Right ventricle myocardium superior (tissue), 1 donor: ENCODE measurements at places on chromosomes 3 and 15. TPM values are rescaled to one million over a fixed set of nuclear protein-coding genes. Genes with fewer than 3 reads are reported as not detected.

CXCR6 gene
- total RNA-seq = 0.22 TPM

ACSBG1 gene
- 0.38 TPM for total RNA-seq

SMCO1 gene
- total RNA-seq = 89.9 TPM

ANKRD63 gene
- 0.65 TPM for total RNA-seq

INAFM2 gene
- total RNA-seq = 56.2 TPM

C2CD4A gene
- not detected for total RNA-seq

FSTL1 gene
- total RNA-seq = 209 TPM

GPR176 gene
- 1.4 TPM for total RNA-seq

DNA sequence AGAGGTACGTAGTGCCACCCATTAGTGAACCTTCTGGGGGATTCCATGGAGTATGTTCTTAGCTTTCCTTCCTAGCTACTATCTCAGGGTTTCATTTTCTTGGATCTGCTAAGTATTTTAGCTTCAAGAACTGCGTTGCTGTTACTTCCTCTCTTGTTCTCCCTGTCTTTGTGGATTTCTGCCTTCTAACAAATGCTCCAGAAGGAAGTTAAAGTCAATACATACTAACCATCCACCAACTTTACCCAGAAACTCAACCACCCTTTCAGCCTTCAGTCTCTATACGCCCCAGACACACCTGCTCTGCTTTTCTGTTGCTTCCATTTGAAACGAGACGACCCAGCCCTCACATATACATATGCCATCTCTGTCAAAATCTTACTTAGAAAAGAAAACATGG, 2.4 kb upstream of the KLF13 start:
- DNase-seq = no peak

- no peak for DNase-seq
Measured at GRCh38 chr15:57671636-57672035, 34.9 kb upstream of the POLR2M start.

DNA sequence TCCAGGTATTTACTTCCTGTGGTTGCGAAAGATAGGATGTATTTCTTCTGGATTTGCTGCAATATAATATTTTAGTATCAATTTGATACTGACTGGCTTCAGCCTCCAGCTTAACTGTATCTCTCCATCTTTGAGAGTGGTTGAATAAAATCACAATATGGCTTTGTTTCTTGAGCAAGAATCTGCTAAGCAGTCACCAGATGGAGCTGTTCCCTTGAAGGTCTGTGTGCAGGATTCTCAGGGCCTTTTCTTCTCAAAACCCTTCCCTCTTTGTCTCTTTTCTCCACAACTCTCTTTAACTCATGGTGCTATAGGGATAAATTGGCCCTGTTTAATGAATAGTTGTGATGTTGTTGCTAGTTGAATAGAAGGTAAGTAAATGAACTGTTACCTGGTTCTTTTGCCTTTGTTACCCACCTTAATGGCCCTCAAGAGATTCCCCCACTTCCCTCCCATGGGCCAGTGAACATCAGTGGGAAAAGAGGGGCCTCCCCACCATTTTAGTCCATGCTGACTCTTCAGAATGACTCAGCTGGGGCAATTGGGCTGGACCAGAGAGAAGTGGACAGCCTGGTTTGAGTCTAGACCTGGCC, 34.8 kb upstream of the RAB6B start:
- DNase-seq = no peak

- no peak for DNase-seq
Measured at GRCh38 chr3:61563313-61564271, 2.2 kb downstream of the PTPRG start.

- DNase-seq = no peak
Measured at GRCh38 chr15:52523192-52523591, 5.5 kb downstream of the MYO5A start.

DNA sequence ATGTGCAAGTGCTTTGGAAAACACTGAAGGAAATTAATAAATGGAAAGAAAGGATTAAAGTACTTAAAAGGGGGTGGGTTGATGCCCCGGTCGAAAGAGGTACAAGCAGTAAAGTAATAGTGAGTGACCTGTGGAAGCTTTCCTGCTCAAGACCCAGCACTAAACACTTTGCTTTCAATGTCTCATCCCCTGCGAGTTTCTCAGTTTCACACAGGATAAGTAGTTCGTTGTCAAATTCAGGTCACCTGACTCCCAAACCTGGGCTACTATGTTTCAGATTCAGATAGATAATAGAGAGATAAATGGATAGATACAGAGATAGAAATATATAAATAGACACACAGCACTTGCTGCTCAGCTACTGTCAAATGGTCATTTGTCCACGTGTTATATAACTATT, 19.6 kb downstream of the STAC start:
- DNase-seq = no peak

GRCh38 chr3:60582288-60582687, 669.0 kb downstream of the FHIT start:
- no peak for DNase-seq

DNA sequence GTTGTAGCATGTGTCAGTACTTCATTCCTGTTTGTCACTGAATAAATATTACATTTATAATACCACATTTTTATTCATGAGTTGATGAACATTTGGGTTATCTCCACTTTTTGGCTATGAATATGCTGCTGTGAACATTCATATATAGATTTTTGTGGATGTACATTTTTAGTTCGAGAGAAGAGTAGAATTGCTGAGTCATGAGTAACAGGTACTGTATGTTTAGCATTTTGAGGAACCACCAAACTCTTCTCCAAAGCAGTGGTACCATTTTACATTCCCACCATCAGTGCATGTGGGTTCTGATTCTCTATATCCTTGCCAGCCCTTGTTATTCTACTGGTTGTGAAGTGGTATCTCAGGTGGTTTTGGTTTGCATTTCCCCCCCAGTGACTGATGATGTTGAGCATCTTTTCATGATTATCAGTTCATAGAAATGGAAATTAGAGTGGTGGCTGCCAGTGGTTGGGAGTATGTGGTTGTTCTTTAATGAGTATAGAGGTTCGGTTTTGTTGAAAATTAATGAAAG, 59.6 kb downstream of the CCDC66 start:
- no peak for DNase-seq

- no peak for DNase-seq
Measured at GRCh38 chr15:95760508-95760907, 570.0 kb upstream of the NR2F2 start.

- no peak for DNase-seq
Measured at GRCh38 chr3:193732391-193732790, 139.4 kb downstream of the OPA1 start.

DNA sequence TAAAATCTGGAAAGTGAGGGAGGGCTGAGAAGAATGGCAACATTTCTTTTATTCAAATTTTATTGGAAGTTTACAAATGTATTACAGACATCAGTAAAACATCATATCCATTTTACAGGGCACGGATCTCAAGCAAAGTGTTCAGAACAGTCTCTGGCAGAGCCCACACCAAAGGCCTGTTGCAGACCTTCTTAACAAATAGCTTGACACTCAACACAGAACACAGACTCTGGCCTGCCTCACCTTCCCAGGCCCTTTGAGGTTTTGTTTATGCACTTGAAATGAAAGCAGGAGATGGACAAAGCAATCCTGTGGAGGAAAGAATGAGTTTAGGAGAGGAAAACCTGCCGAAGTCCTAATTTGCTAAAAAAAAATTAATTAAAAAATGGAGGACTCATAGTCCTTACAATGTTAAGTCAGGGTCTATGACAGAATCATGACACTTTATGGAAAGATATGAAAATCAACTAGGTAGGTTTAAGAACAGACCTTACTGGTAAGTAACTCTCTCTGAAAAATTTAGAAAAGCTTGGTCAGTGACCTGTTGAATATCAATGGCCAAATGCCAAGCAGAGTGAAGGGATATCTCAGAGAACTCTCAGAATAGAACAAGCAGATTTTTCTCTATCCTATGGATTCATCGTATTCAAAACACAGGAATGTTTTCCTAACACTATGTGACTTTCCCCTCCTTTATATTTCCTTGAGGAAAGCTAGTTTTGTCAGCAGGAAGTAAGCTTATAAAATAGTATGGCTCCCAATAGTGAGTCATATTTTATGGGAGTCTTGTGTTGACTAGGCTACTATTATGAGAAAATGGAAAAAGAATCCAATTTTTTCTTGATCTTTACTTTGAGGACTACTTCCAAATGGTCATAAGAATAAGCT, 70.8 kb upstream of the PSMD6 start:
- no peak for DNase-seq

DNA sequence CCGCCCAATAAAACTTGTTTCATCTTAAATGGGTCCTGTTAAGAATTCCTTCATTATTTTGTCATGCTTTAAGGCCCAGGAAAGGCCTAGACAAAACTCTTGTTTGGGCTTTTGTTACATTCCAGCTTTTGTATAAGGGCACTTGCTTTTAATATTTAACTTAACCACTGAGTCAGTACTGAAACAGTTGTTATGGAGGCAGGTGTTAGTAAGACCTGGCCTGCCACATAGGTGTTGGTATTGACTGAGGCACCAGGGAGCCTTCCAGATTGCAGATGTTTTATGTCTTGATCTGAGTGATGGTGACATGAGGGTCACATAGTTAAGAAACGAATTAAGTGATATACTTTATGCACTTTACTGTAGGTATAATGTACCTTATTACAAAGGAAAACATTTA, 274.9 kb upstream of the TGFBR2 start:
- no peak for DNase-seq

- no peak for DNase-seq
Measured at GRCh38 chr3:124257336-124257864, 265.5 kb upstream of the ROPN1 start.

DNA sequence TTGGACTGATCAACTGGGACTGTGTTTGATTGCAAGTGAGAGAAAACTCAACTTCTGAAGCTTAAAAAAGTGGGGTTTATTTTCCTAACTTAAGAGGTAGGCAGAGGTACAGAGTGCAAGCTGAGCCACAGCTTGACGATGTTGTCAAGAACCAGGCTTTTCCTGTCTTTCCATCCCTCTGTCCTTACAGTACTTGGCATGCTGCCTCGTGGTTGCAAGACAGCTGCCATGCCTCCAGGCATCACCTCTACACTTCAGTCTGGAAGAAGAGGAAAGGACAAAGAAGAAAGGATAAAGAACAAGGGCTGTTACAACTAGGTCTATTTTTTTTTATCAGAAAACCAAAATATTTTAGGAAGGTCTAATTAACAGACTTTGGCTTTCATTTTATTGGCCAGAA, 51.8 kb upstream of the GALNT15 start:
- no peak for DNase-seq

- peak; percentile 56 for DNase-seq
Measured at GRCh38 chr3:188006726-188007393, 147.1 kb upstream of the LPP start.

- no peak for DNase-seq
Measured at GRCh38 chr3:12590096-12590495, 33.2 kb downstream of the MKRN2 start.

- no peak for DNase-seq
Measured at GRCh38 chr3:103170651-103171050, 735.8 kb downstream of the ZPLD1 start.

DNA sequence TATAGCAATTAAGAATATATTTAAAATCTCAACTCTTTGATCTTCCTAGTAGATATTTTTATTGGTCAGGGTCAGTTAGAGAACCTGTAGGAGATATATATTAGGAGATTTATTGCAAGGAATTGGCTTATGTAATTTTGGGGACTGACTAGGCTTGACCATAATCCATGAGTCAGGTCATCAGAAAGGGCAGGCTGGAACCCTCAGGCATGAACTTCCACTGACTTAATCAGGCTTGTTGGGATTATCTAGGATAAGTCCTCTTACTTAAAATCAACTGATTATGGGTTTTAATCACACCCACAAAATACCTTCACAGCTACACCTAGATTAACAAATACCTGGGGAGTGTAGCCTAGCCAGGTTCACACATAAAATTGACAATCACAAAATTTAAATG, 156.1 kb downstream of the MYRIP start:
- DNase-seq = no peak

GRCh38 chr15:82699726-82700125, 9.9 kb downstream of the AP3B2 start:
- DNase-seq = no peak

GRCh38 chr15:26590676-26591075, 182.2 kb downstream of the GABRB3 start:
- DNase-seq = no peak

- no peak for DNase-seq
Measured at GRCh38 chr3:133445108-133445507, 45.3 kb downstream of the BFSP2 start.

GRCh38 chr15:81948222-81948621, 97.6 kb downstream of the MEX3B start:
- DNase-seq = no peak

DNA sequence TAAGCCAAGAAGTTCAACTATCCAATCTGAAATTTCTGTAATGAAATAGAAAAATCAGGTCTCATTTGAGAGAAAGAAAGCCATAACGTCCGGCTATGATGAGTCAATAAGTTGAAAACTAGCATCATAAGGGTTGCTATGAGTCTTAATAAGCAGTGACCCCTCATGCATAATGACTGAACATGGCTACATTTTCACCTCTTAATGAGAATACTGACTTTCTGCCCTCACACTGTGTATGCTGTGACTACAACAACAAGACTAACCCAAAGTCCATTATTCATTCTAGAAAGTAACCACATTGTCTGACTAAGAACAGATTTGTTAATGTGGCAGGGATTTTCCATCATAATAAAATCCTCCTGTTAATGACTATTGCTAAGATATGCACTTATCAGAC, 884.0 kb upstream of the CADM2 start:
- no peak for DNase-seq

DNA sequence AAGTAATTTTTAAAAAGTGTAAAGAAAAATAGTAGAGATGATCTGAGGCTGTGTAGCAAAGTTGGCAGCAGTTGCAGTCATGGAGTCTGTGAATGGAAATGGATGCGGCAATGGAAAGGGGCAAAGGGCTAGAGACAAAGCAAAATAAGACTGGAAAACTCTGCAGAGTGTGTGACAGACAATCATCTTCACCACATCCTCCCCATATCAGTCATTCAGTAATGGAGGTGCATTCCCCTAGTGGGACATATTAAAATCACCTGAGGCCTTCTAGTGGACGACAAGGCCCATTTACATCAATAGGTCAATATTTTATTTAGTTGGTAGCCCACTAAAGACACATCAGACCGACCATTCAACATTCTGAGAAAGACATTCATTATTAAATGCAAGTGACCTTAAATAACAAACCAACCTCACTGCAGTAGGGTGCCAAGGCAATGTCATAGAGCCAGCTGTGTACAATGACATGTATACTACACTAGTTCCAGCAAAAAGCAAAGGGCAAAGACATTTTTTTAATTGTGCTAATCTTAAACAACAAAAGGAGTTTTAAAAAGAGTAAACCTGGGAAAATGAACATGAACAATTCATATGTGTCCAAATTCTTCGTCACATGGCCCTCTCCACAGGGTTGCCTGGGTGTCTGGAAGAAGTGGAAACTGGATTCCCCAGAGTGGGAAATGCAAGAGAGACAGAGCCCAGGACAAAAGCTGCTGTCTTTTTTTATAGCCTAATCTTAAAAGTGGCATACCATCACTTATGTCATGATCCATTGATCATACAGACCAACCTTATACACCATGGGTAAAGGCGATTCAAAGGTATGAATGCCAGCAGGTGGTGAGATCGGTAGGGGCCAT, 15.6 kb upstream of the RAP2B start:
- no peak for DNase-seq
